ENCODE measurements at places on chromosomes 2 and 18. TPM values are rescaled to one million over a fixed set of nuclear protein-coding genes. Genes with fewer than 3 reads are reported as not detected.

DNA sequence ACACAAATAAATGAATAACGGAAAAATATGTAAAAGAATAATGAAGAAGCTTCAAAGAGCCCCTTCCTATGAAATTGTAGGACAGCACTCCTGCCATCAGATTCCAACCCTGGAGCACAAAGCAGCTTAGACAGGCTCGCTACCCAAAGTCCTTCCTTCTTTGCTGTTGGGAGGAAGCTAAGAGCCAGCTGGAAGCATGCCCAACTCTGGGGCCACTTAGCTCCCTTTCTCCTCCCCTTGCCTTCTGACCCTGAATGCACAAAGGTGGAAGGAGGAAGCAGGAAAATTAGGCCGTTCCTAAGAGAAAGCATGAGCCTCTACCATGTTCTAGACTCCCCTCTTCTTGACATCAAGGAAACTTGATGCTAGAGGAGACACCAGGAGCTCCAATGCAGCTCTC lies 700.8 kb downstream of the RNF144A start:
- DNase-seq, result no peak

- peak; percentile 98 for DNase-seq
These were observed at the start of gene TPRKB for GRCh38 chr2:73736855-73737779. Gene TPRKB (minus strand): TSS chr2:73737345. CDS start chr2:73734569, 2,776 bp downstream.

DNA sequence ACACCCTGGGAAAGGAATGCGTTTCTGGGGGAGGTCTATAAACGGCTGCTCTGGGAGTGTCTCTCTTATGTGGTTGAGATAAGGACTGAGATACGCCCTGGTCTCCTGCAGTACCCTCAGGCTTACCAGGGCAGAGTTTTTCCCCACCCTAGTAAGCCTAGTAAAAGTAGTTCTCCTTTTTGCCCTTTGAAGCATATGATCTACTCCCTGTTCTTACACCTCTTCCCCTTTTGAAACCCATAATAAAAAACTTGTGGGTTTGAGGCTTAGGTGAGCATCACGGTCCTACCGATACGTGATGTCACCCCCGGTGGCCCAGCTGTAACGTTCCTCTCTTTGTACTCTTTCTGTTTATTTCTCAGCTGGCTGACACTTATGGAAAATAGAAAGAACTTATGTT lies 97.4 kb downstream of the FSIP2 start:
- no peak for DNase-seq

DNA sequence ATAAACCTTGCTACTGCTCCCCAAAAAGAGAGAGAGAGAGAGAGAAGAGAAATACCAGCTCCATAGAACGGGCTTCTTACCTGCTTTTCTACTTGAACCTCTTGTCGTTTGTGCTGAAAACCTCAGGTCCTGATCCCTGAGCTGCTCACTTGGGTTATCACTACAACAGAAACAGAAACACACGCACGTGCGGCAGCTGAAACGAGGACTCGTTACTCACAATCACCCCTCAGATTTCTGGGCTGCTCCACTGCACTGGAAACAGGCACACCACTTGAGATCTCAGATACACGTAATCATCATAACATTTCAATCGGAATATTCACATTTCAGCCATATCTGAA lies 48.2 kb upstream of the GPC1 start:
- DNase-seq, result no peak

- no peak for DNase-seq
These were observed 897.4 kb upstream of the KLHL29 start for GRCh38 chr2:22487541-22487940.

- DNase-seq, result no peak
These were observed 408.5 kb downstream of the ZEB2 start for GRCh38 chr2:144111437-144111836.

- no peak for DNase-seq
These were observed 1.3 kb downstream of the VWA3B start for GRCh38 chr2:98088261-98088660.

DNA sequence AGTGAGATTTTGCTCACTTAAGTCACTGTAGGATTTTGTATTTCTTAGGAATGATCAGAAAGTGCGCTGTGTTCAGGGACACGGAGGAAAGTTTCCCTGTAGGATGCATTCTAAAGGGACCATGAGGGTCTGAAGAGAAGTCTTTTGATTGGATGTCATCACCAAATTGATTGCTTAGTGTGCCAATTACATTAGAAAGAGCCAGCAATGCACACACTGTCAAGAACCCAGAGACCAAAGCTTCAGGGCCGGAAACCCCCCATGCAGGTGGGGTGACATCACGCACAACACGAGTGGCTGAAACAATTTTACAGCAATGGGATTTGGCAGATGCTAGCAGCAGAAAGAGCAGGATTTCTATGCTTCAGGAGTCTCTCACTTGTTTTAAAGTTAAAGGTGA lies 242.4 kb downstream of the NAPG start:
- no peak for DNase-seq

SPP2 gene
- not detected for total RNA-seq

CHRNG gene
- not detected for total RNA-seq

SH3BP4 gene
- 52.9 TPM for total RNA-seq

Measured in kidney (tissue), 22 donors.